D341Med (cell line): ENCODE measurements at places on chromosomes 12 and 14.
A peak's percentile ranks its signal among the peaks of the same experiment; 100 is the strongest.

- DNase-seq: no peak
Measured at GRCh38 chr12:127590868-127591267, 676.1 kb upstream of the TMEM132C start.

GRCh38 chr14:88245321-88245720 is 77.7 kb downstream of the KCNK10 start:
- no peak for DNase-seq

DNA sequence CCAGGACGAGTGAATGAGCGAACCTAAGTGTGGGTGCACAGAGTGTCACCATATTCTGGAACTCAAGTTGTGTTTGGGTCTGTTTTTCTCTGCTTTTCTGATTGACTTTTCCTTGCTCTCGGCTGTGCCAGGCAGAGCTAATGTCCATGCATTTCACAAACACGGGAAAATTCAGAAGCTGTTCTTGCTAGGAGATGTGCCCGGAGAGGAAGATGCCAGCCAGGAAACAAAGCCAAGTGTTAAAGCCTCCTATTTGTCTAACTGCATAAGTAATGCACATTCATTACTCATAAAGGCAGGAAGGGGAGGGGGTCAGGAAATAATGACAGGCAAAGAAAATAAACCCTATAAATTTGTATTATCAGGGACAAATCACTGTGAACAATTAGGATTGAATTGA is 250.4 kb upstream of the SFSWAP start:
- DNase-seq: no peak

DNA sequence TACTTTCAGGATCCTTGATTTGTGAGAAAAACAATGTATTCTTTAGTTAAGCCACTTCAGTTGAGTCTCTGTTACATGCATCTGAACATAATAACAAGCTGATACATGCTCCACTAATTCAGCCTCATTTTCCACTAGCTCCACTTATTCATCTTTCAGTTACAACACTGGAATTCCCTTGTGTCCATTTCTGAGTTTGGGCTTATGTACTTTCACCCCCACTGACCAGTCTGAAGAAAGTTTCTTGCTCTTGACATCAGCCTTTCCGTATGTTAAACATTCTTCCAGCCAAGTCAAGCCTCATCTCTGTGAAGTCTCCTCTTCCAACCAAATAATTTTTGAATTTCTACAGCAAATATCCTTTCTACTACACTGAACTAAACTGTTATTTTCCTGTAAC is 592.5 kb upstream of the NOVA1 start:
- DNase-seq: no peak

- no peak for DNase-seq
Measured at GRCh38 chr14:24695265-24696241, 61.6 kb upstream of the GZMB start.

- DNase-seq: peak; percentile 79
Measured at GRCh38 chr12:89544681-89545184, 18.9 kb upstream of the POC1B start.

- DNase-seq: no peak
Measured at GRCh38 chr14:65345266-65345665, 67.3 kb upstream of the FUT8 start.

DNA sequence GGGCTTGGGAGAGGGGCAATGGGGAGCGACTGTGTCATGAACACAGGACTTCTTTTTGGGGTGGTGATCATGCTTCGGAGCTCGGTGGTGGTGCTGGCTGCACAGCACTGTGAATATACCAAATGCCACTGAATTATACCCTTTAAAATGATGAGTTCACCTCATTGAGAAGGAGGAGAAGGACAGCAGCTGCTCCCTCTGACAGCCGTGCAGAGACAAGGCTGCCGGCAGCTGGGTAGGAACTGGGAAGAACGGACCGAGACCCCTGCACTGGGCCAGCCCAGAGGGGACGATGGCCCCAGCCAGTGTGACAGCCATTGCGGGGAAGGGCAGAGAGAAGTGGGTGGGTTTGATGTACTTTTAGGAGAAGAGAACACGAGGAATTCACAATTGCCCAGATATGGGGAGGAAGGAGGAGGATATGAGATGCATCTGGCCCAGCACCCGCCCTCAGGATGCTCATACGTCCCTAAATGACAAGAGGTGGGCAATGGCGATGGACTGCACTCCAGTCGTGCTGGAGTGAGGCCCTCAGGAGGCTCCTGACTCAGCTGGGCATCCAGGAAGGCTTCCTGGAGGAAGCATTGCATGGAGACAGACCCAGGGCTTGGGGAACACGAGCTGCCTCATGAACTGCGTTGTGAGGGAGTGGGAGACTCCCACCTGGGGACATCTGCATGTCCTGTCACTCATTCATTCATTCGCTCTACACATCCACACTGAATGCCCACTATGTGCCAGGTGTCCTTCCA is 64.3 kb upstream of the C14orf180 start:
- no peak for DNase-seq
